ENCODE measurements at places on chromosomes 4 and X.

- DNase-seq = no peak
Measured at GRCh38 chrX:151151665-151152267, 24.6 kb upstream of the GPR50 start.

GRCh38 chrX:9878146-9878820 lies 88.9 kb upstream of the CLDN34 start:
- DNase-seq = no peak

DNA sequence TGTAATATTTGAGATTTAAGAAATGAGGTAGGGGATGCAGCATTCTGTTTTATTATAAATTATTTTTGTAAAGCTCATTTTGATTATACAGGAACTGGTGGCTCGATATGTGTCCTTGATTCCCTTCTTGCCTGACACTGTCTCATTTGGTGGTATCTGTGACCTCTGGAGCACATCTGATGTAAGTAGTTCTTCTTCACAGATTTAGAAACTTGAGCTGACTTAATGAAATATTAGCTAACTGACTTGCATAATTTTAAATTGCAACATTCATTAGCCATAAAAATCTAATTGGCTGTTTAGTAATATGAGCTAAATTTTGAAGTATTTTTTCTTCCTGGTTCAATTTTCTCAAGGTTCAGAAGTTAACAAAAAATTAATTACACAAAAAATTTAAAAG lies 69.1 kb downstream of the FBXL5 start:
- no peak for DNase-seq

DNA sequence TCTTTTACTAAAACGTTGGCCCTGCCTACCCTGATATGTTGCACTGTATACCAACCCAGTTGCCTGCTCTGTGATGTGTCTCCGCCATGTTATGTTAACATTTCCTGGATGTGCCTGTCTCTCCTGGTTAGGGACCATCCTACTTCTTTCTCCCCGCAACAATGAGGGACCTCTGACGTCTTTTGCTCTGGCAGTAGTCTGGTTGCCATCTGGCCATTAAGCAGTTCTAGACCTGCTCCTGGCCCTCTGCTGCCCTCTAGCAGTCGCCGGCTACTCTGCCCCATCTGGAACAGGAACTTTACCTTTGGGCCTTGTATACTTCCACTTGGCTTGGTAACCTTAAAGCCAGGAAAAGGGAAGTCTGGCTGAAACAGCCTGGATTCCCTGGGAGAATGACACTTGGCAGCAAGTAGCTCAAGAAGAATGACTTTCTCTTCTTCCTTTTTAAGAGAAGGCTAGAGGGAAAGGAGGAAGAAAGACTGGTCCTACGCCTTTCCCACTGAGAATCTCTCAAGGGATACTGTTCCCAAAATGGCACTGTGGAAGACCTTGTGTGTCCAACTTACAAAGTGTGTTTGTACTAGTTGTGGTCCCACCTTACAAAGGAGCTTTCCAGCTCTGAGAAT lies 63.5 kb downstream of the GPC3 start:
- DNase-seq = no peak

DNA sequence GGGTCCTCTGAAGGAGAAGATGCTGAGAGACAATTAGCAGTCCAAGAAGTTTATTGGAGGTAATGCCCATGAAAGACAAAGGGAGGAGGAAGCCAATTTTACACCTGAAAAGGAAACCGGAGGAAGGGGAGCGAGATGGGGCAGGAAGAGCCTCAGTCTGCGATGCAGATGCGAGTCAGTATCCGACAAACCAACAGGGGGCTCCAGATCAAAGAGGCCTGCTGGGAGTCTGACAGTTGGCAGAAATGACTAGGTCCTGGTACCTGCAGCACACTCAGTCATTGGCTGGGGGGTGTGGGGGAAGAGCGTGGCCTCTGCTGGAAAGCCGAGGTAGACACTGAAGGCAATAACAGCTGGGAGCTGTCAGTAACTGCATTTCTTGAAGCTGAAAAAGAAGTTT lies 231.1 kb upstream of the CENPE start:
- DNase-seq = no peak

DNA sequence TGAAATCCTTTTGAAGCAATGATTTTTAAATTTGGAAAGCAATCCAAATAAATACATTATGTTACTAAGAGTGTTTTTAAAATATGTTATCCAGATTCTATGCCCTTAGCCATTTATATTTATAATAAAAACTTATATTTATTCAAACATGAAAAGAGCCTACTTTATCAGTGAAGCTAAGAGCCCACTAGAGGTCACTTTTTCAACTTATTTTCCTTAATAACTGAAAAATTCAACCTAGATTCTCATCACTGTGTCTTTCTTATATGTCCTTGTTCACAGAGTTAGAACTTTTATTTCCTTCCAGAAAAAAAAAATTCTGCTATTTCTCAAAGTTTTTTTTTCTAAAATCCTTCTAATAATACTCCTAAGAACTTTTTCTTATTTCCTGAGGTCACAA lies 23.9 kb downstream of the PRDM8 start:
- DNase-seq = no peak

- DNase-seq = no peak
Measured at GRCh38 chrX:32749070-32749469, 462.3 kb downstream of the DMD start.

- DNase-seq = no peak
Measured at GRCh38 chr4:21778702-21779101, 169.9 kb downstream of the KCNIP4 start.

GRCh38 chr4:620201-620600 lies 5.2 kb upstream of the PDE6B start:
- DNase-seq = no peak

DNA sequence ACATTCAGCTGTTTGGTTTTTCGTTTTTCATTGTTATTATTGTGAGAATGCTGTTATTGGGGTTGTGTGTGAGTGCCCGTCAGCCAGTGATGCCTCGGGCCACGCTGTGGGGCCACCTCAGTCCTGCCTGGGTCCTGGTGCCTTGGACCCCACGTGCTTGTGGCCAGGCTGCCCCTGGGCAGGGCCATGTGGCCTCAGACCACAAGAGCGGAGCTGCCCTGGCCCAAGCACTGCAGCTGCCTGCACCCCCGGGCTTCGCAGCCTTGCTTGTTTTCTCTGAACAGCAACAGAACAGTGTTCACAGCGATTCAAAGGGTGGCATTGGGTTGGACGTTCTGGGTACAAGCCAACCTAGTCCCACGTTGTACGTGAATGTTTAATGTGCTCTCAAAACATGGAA lies 56.9 kb downstream of the CPLX1 start:
- no peak for DNase-seq

DNA sequence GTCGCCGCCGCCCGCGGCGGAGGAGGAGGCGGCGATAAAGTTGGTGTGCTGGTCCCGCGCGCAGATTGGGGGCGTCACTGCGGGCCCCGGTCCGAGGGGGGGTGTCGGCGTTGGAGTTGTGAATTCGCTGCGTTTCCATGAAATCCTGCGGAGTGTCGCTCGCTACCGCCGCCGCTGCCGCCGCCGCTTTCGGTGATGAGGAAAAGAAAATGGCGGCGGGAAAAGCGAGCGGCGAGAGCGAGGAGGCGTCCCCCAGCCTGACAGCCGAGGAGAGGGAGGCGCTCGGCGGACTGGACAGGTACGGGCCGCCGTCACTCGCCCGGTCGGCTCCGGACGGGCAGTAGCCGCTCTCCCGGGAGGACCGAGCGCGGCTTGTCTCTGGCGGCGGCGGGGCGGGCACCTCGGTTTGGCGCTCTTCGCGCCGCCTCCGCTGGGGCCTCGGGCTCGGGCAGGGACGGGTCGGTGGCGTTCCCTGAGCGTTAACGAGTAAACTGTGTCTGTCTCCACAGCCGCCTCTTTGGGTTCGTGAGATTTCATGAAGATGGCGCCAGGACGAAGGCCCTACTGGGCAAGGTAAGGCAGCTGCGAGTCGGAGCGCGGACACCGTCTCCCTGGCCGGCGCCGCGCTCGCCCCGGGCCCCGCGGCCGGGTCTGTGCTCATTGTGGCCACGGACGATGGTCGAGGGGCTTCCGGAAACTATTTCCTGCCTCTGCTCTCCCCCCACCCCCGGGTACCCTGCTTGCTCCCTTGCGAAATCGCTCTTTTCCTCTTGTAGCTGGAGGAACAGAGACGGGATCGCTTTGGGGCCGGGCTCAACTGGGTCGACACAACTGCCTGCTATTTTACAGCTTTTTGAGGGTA lies 658 bp downstream of the KDM6A start:
- DNase-seq = no peak

GRCh38 chr4:40241026-40241425 lies 44.2 kb downstream of the RHOH start:
- DNase-seq = no peak

DNA sequence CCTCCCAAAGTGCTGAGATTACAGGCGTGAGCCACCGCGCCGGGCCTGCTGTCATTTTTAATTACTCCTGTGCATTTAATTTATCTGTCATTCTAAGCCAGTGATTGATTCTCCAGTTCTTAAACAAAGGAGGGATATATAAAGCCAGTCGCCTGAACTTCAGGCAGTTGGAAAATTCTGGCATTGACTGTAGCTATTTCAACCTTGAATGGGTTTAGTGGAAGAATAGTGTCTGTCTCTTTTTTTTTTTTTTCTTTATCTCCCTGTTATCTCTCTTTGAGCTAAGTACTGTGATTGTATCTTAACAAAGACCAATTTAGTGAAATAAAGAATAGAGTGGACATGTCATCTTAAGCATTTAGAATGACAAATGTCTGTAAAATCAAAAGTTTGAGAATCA lies 11.0 kb downstream of the NEIL3 start:
- DNase-seq = no peak

GRCh38 chrX:135557344-135557743 lies 36.9 kb downstream of the INTS6L start:
- DNase-seq = no peak

DNA sequence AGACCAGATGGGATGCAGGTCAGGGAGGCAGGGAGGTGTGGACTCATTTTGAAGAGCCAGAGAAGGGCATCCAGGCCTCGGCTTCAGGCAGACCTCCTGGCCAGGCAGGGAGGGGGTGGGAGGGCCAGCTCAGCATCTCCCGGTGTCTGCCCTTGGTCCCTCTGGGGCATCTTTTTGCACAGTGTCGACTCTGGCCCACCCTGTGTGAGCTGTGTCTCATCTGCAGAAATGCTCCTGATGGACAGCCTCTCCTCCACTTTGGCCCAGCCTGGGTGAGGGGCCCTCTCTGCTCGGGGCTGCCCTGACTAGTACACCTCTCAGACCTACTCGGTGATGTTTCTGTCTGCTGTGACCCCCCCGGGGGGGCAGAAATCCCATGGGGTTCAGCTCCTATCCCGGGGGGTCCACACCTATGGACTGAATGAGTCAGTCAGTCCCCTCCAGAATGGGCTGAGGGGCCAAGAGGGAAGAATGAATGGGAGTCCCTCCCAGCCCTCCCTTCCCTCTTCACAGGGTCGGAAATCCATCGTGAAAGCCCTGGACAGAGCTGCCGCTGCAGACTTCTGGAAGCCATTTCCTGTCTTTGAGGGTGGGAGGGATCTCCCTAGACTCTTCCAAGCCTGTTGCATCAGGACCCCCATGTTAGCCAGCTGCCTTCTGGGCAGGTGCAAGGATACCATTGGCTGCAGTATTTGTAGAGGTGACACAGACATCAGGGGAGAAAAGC lies 196.7 kb upstream of the PSAPL1 start:
- no peak for DNase-seq

DNA sequence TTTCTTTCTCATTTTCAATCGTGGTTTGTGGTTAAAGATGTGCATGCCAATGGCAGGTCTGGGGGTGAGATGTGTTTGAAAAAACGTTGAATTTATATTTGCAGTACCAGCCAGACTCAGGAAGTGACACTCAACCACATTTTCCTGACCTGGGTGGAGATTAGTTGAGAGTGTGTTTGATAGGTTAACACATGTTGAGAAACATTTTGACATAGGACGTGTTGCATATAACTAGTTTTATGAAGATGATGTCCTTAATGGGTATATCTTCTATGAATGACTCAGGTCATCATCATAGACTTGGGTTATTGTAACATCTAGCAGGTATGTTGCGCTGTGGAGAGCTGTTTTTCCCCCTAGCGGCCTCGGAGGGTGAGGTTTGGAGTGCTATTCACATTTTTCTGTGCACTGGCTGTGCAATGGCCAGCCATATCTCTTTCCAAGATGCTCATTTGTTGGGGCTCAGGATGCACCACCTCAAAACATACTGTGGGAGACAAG lies 21.7 kb upstream of the CD38 start:
- no peak for DNase-seq

DNA sequence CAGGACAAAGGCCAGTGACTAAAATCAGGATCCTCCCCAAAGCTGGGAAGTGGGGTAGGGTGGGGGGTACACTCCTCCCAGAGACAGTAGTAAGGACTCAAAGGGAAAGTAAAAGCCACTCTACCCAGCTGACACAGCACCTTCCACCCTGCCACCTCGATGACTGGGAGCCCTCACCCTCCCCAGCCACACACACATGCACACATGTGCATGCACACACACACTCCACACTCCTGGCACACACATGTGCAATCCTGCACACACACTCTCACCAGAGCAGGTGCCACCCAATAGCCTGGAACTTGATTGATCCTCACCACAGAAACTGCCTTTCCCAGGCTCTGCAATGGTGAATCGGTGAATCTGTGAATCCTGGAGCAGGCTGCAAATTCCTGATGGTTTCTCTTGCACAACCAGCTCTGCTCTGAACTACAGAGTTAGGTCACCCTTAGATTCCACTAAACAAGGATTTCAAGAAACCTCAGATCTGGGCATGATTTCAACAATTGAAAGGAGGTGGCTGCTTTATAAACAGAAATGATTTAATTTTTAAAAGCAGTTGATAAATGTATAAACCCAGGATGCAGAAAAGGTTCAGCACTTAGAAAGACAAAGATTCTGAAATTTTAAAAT lies 21.5 kb downstream of the AMOT start:
- DNase-seq = no peak

DNA sequence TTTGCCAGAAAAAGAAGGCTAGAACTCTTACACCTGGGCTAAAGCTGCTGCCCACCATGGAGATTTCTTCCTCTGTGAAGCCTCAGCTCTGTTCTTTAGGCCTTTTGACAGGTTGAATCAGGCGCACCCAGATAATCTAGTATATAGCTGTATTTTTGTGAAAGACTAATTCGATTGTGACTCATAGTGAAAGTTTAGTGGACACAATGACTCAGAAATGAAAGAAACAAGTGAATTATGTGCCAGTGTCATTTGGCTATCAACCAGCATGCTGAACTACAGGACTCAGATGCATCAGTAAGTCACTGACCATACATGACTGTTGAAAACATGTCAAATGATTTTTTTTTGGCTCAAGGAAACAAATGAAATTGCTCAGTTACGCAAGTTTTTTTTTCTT lies 425.4 kb downstream of the SLITRK2 start:
- DNase-seq = no peak

DNA sequence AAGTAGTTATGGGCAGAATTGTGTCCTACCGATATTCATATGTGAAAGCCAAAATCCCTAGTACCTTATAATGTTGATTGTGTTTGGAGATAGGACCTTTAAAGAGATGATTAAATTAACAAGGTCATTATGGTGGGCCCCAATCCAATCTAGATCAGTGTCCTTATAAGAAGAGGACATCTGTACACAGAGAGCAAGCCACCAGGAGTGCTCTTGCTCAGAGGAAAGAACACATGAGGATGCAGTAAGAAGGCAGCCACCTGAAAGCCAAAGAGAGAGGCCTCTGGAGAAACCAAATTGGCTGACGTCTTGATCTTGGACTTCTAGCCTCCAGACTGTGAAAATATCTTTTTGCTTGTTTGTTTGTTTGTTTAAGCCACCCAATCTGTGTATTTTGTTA lies 1290.8 kb upstream of the PABPC4L start:
- no peak for DNase-seq

Data from cortex of kidney (tissue), 1 donor.